ENCODE measurements at places on chromosomes 2 and 18.

- DNase-seq, result no peak
Measured at GRCh38 chr2:70312560-70312959, 10.7 kb upstream of the FAM136A start.

DNA sequence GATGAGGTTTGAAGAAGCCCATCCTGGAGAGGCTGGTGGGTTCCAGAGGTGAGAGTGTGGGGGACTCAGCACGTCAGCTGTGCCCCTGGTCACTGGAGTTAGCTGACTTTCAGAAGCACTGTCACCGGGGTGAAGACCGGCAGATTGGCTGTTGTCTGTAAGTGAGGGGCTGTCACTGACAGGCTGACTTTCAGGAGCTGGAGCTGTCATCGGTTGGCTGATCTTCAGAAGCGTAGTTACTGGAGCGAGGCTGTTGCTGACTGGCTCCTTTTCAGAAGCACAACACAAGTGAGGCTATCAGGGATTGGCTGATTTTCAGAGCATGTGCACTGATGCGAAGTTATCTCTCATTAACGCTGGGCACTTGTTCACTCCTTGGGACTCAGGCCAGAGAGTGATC is 738.4 kb upstream of the ID2 start:
- DNase-seq, result no peak

DNA sequence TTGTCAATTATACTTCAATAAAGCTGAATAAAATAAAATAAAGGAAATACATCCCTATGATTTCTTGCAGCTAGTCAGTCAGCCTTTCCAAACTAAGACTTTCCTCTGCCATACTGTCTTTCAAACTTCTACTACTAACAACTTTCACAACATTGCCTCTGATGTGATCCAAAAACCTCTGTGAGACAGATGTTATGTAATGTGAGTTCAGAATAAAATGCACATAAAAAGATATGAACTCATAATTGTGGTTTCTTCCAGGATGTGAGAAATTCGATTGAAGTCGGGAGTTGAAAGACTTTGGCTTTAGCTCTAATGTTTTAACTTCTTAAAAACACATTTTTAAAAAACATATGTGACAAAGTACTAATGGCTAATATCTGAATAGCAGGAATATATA is 98.7 kb downstream of the PIGN start:
- no peak for DNase-seq

DNA sequence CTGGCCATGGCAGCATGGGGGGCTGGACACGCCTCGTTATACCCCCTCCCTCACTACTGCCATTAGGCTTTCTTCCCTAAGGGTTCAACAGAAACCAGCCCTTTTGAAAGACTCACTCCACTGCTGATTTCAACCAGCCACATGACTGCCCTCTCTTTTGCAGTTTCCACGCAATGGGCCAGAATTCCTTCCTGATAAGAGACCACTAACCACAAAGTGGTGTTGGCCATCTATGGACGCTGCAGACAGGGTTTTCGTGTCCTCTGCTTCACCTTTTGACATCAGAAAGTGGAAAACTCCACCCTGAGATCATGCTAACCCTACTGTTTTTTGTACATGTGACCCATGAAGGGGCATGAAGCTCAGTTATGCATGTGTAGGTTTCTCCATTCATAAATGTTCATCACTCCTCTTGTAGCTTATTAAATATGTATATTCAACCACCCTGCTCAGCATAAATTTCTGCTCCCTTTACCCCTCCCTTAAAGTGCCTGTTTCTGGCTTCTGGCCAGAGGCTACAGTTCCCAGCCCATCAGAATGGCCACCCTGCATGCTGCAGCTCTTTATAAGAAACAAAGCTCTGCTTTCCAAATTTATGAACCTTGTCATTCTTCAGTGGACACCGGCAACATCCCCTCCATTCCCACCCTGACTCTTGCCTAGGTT is 106.6 kb upstream of the MSH6 start:
- no peak for DNase-seq

DNA sequence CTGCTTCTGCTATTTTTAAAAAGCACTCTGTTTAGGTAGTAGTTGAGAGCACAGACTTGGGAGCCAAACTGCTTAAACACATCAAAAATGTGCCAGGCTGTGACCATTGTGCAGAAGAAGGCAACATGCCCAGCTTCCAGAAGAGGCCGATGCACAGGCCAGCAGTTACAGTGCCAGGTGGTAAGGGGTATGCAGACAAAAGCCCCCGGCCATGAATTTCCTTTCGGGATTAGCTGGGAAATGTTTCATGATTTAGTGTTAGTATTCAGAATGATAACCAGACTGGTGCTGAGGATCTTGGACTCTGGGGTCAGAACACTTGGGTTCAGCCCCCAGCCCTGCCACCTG is 40.0 kb upstream of the ATG16L1 start:
- DNase-seq, result no peak

DNA sequence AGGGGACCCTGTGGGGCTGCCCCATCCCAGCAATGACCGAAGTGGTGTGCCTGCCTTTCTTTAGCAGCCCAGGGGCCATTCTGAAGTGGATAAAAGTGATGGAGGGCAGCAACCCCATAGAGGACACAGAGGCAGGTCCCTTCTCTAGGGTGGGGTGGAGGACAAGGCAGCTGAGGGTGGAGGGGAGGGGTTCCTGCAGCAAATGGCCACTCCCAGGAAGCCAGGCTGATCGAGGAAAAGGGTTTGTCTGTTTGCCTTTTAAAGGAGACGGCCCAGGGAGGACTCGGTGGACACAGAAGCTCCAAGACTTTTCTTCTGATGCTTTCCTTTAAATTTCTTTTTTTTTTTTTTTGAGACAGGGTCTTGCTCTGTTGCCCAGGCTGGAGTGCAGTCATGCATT is 272.8 kb downstream of the TWIST2 start:
- no peak for DNase-seq

DNA sequence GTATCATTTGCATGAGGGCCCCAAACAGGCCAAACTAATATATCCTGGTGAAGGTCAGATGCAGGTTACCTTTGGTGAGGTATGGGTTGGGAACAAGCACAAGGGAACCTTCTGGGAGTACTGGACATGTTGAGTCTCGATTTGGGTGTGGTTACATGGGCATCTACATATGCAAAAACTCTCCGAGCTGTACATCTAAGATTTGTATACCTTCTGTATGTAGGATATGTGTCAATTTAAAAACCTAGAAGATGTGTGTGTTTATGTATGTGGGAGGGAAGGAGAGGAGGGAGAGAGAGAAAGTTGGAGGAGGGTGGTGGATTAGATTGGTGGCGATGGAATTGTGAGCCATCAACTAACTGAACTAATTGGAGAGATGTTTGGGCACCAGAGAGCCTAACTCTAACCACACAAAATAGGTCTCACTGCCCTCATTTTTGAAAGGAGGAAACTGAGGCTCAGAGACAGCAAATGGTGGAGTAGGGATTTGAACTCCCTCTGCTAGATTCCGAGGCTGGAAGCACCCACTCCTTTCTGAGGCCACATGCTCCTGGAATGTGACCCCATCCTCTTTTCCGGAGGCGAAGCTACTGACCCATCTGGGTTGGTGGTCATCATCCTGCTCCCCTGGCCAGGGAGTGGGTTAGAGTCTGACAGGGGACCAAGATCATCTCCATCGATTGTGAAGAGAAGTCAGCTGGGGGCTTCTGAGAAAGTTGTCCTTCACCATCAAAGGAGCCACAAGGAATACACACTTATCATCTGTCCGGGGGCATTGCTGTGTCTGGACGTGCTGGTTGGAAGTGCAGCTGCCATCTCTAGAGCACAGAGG is 107.3 kb upstream of the MYCN start:
- DNase-seq, result no peak

DNA sequence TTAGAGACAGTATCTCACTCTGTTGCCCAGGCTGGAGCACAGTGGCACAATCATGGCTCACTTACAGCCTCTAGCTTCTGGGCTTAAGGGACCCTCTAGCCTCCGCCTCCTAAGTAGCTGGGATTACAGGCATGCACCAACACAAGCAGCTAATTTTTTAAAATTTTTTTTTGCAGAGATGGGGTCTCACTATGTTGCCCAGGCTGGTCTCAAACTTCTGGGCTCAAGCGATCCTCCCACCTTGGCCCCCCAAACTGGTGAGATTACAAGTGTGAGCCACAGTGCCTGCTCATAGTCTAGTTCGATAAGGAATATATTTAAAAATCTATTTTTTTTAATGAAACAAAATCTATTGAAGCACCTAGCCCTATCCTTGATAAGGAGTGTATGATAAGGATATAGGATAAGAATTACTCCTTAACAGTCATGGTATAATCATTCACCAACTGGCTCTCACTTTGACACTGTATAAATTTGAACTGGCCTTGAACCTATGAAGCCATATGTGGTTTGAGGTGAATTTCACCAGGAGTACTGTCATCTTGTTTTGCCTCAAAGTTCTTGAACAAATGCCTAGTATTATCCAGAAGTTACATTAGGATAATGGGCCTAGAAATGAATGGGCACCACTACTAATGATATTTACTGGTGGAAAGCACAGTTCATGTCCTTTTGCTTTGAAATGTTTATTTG is 71.1 kb downstream of the EXOC6B start:
- DNase-seq, result no peak
